NB4 (cell line): ENCODE measurements at places on chromosomes 1 and 21.

DNA sequence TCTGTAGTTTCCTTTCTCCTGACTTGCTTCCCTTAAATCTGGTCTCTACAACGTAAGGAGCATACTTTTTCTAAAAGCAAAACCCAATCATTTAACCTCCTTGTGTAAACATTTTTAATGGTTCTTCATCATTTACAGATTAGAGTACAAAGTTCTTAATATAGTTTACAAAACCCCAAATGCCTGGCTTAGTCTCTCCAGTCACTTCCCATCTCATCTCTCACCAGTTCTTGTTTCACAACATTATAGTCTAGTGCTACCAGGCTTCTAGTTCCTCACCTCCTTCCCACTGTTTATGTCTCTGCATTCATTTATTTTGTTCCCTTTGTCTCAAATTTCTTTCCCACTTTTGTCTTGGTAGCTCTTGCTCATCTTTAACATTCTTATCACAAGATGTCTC is 168.4 kb downstream of the FASLG start:
- no peak for DNase-seq

DNA sequence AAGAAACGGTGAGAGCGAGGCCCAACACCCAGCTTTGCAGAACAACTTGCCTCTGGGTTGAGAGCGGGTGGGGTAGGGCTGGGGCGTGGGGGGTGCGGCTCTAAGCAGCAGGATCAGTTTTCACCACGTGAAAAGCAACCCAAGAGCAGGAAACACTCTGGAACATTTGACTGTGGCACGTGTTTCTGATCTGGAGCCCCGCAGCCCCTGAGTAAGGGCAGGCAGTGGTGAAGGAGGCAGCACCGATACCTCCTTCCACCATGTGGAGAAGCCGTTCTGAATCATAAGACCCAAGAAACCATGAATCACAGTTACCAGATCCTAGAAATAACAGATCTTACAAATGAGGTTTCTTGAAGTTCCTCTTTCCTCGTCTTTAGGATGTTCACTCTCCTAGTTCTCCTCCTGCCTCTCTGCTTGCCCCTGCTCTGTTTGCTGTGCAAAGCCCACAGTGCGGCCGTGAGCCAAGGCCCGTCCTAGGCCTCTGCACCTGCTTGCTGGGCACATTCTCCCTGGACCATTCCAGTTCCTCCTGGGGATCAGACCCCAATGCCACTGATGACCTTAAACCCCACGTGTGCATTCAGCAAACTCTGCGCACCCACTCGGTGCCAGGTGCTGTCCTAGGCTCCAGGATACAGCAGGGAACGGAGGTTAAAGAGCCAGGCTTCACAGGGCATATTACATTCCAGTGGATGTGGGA is 31.9 kb downstream of the SLC1A7 start:
- peak; percentile 71 for DNase-seq

DNA sequence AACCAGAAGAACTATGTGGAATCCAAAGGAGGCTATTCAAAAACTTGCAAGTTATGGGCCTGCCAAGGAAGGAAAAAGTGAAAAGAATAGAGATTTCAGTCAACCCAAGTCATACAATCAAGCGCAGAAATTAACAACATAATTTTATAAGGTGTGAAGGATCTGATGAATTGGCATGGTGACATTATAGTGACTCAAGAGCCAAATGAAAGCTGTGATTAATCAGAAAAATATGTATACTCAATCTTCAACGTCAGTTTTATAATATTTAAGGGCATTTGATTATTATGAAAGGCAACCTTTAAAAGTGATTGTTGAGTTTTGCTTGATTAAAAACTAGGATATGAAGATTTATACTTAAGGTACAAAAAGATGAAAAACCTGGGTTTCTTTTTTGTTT is 37.8 kb upstream of the THEM4 start:
- DNase-seq: no peak

DNA sequence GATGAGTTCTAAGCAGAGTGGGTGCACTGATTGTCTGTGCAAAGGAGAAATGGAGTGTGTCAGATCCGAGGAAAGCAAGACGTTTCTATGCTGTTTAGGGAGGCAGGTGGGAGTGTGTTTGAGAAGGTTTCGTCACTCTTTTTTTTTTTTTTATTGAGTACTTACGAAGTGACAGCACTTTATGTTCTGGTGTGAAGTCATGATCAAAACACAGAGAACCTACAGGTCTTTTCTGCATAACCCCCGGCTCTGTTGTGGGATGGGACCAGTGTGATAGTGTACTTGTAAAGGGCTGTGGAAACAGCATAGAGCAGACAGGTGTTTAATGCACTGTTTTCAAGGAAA is 26.7 kb downstream of the MIA3 start:
- DNase-seq: no peak

GRCh38 chr1:177897998-177898654 is 71.7 kb downstream of the SEC16B start:
- DNase-seq: no peak

GRCh38 chr1:7253988-7254587 is 468.8 kb downstream of the CAMTA1 start:
- no peak for DNase-seq

GRCh38 chr21:46159841-46160656 is 4.7 kb upstream of the FTCD start:
- no peak for DNase-seq

GRCh38 chr1:147825586-147825985 is 65.2 kb upstream of the GJA5 start:
- DNase-seq: no peak

- DNase-seq: peak; percentile 68
These were observed 39.2 kb downstream of the MAPKAPK2 start for GRCh38 chr1:206723805-206724472.

DNA sequence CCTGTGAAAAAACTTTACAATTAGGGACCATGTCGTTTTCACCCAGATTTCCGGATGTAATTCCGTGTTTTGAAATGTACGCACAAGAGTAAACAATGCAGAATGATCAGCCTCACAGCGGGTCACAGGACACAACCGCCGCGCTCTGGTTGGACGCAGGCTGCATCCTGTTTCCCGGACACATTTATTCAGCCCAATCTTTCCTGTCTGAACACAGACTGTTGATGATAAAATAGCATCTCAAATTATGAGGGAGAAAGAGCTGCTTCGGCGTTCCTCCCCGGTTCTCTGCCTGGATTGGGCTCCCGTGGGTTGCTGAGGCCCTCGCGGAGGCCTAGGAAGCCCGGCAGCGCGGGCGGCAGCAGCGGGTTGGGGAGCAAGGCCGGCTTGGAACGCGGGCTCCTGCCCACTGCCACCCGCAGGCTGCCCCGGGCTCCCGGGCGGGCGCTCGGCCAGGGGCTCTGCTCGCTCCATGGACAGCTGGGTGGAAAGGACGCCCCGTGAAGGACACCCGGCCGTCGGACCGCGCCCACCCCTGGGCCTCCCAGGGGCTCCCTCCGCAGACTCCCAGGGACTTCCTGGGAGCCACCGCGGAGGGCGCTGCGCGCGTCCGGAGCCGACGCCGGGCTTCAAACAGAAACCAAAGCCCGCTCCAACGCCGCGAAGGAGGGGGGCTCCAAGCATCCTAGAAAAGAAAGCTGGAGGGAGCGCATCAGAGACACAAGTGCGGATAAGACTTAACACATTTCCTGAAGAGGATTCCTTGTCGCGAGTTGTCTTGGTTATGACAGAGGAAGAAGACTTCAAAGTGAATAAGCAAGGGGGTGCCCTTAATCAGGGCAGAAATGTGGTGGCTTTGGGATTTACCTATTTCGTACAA is 122.3 kb downstream of the ESRRG start:
- DNase-seq: no peak

- no peak for DNase-seq
These were observed 24.8 kb downstream of the F11R start for GRCh38 chr1:160996178-160996577.

GRCh38 chr21:36741506-36741905 is 42.6 kb downstream of the SIM2 start:
- no peak for DNase-seq

DNA sequence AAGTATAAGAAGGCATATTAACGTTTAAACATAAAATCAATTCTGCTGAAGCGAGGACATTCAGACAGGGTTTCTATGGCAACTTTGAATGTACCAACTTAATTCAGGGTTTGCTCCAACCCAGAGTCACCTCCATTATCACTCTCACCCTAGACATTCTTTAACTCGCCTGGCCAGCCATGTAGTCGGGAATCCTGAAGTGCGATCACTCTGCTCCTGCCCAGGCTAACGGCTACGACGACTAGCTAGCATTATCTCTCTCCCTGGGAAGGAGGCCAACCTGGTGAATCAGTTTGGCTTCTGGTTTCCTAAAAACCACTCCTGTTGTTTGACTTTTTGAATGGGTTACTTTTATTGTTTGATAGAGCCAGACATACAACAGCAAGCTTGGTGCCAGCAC is 38.9 kb upstream of the ZBTB18 start:
- no peak for DNase-seq

GRCh38 chr1:221689138-221689537 is 52.8 kb downstream of the DUSP10 start:
- no peak for DNase-seq

DNA sequence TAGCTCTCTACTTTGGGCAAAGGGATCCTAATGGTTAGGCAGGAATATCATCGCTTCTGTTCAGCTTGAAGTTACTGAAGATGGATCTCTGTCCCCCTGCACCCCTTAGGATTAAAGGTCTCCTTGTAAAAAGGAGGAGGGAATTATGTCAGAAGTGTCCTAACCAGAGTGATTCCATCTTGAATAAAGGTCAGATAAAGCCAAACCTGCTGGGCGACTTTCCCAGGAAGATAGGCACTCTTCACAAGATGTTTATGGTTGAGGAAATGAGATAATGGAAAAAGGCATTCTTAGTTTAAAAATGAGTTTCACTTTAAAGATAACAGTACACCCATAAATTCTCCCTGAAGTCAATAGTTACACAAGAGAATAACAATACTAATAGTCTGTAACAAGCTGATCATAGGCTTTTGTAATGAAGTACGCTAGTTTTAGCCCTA is 1.7 kb upstream of the NENF start:
- DNase-seq: no peak

DNA sequence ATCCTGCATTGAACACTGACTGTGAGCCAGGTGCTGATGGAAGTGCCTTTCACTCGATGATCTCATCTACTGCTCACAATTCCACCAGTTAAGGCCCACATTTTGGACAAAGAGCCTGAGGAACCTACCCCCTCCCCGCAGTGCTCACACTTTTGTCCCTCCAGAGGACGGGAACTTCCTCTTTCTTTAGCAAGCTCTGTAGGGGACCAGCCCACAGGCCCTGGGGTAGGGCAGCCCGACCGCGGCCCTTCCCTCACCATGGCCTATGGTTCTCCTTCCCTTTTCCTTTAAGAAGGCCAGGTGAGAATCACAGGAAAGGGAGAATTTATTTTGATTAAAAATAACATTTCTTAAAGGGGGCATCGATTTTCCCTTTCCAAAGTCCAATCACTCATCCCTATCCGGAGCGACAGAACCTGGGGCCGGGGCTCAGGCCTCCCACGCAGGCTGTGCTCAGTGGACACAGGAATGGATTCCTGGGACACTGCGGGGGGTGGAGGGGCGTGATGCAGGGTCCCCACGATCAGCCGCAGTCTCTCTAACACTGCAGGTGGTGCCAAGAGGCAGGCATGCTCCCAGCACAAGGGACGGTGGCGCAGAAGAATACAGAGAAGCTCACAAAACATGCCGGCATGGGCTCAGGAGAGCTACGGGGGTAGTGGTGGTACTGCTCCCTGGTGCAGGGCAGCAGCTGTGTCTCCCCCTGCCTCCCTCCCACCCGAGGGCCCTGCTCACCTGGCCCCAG is 8.9 kb upstream of the KCNE1 start:
- DNase-seq: peak; percentile 91

DNA sequence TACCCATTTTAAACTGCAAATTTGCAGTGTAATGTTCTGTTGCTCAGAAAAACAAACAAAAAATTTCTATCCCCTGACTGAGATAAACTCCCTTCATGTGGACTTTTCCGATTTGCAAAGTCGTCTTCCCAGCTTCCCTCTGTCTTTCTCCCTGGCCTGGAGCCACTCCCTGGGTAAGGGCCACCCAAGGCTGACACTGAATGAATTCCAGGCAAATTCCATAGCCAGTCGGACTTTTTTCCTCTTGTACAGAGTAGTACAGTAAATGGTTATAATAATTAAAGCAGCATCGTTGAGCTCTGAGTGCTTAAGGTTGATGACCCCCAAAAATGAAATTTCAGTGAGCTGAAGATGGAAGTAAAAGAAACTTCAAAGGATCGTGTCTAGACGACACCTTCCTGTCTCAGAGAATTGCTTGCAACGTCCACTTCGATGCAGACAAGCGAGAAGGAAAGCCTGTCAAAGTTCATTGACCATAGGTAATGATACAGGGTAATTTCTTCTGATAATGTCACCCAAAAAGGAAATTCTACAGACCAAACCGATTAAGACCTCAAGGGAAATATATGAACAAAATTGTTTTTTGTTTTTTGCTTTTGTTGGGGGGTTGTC is 33.6 kb upstream of the LHX8 start:
- DNase-seq: no peak

DNA sequence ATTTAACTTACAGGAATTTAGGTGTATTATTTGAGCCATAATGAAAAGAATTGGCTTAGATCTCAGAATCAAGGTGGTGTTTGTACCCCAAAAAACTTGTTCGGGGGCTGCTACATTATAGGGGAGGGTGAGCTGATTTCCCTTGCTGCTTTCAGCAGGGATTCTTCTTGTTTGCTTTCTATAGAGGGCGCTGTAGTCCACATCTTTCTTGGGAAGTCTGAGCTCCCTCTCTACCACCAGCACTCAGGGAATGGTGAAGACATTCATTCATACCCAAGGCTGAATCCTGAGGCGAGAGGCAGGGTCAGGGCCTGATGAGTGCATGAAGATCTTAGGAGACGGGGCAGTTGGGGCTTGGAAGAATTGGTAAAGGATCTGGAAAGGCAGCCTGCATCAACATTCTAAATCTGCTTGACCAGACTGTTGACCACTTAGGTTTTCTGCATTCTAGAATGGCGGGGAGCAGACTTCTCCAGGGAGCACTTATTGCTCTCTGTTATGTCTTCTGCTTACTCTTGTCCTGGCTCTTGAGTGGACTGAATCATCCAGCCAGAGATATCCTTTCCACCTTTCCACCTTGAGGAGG is 18.9 kb downstream of the SPATA46 start:
- DNase-seq: peak; percentile 56

GRCh38 chr21:34065027-34065426 is 8.4 kb upstream of the MRPS6 start:
- DNase-seq: no peak

- DNase-seq: no peak
These were observed 132.3 kb downstream of the GABPA start for GRCh38 chr21:25867061-25867460.

- DNase-seq: peak; percentile 62
These were observed 81.8 kb downstream of the PEX14 start for GRCh38 chr1:10556430-10557005.

DNA sequence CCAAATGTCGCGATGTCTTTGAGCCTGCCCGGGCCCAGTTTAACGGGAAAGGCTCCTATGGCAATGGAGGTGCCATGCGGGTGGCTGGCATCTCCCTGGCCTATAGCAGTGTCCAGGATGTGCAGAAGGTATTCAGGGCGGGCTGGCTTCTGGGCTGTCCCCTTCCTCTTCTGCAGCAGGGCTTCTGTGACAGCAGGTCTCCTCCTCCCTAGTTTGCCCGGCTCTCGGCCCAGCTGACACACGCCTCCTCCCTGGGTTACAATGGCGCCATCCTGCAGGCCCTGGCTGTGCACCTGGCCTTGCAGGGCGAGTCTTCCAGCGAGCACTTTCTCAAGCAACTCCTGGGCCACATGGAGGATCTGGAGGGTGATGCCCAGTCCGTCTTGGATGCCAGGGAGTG is 3.0 kb downstream of the ADPRS start:
- no peak for DNase-seq

- peak; percentile 74 for DNase-seq
These were observed 20.8 kb downstream of the NAV1 start for GRCh38 chr1:201559679-201560162.
